Femur (tissue), 1 donor: ENCODE measurements at places on chromosomes 13 and 19.

DNA sequence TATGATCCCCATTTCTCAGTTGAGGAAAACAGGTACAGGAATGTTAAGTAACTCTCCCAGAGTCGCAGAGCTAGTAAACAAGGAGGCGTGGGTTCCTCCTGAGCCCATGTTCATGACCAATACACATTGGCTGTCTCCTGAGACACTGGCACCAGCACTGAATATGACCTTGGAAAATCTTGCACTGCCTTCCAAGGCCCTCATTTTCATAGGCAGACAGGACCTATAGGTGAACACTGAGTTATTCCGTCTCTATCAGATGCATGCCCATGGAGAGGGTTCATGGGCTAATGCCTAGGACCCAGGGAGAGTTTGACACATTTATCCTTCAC lies 504.8 kb downstream of the RFC3 start:
- no peak for DNase-seq

GRCh38 chr13:110128546-110128945 lies 178.4 kb downstream of the COL4A1 start:
- DNase-seq: no peak

GRCh38 chr19:35592226-35592625 lies 6.3 kb downstream of the PMIS2 start:
- no peak for DNase-seq

DNA sequence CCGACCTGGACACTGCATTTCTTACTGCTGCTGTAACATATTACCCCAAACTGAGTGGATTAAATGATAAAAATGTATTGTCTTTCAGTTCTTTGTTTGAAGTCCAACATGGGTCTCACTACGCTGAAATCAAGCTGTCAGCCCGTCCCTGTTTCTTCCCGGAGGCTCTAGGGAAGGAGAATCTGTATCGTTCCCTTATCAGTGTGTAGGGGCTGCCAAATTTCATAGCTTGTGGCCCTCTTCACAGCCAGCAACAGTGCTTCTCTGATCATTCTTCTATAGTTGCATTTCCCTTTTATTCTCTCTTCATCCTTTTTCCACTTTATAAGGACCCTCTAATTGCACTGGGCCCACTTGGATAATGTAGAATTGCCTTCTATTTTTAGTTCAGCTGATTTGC lies 10.1 kb downstream of the ZNF234 start:
- DNase-seq: no peak

DNA sequence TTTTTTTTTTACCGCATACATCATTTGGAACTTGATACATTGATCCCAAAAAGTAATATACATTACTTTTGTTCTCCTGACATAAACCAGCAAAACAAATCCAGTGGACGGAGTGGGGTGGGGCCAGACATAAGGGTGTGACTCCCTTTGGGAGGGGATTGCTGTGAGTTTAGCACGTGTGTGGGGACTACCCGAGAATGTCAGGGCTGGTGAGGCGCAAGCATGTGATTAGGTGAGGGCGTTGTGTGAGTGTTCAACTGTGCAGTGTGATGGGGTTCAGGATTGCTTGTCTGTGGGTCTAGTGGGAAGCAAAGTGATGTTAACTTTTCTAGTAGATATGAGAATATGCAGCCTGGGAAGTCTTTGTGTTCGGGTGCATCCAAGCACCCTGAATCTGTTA lies 468.0 kb downstream of the TSHZ3 start:
- no peak for DNase-seq

- no peak for DNase-seq
Measured at GRCh38 chr13:23243066-23243465, 62.3 kb downstream of the SGCG start.

- DNase-seq: no peak
Measured at GRCh38 chr13:27161980-27162379, 9.6 kb downstream of the USP12 start.

DNA sequence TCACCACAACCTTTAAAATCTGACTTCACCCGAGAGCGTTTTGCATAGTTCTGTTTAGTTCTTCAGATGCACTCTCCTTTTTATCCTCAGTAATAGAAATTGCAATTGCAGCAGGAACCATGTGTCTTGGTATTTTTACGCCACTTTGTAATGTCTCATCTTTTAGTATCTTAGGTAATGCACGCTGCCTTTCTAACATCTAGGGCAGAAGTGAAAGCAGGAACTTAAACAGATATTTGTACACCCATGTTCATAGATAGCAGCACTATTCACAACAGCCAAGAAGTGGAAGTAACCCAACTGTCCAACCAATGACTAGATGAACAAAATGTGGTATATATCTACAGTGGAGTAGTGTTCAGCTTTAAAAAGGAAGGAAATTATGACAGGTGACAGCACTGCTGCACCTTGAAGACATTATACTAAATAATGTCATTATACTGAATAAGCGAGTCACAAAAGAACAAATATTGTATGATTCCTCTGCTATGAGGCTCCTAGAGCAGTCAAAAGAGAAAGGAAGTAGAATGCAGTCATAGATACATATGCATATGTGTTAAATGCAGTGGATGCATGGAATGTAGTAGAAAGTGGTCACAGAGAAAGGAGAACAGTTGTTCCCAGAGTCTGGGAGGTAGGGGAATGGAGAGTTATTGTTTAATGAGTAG lies 105.9 kb upstream of the GJB6 start:
- no peak for DNase-seq

- DNase-seq: no peak
Measured at GRCh38 chr13:74114202-74114601, 20.0 kb downstream of the KLF12 start.

GRCh38 chr19:1491849-1492170 lies 829 bp downstream of the REEP6 start:
- DNase-seq: no peak

DNA sequence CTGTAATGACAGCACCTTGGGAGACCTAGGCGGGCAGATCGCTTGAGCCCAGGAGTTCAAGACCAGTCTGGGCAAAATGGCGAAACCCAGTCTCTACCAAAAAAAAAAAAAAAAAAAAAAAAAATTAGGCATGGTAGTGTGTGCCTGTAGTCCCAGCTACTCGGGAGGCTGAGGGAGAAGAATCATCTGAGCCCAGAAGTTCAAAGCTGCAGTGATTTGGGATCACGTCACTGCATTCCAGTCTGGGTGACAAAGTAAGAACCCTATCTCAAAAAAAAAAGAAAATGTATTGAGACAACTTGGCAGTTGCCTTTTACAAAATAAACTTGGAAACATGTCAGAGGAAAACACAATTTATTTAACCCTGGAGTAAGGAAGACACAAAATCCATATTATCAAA lies 26.8 kb downstream of the RBM26 start:
- no peak for DNase-seq

DNA sequence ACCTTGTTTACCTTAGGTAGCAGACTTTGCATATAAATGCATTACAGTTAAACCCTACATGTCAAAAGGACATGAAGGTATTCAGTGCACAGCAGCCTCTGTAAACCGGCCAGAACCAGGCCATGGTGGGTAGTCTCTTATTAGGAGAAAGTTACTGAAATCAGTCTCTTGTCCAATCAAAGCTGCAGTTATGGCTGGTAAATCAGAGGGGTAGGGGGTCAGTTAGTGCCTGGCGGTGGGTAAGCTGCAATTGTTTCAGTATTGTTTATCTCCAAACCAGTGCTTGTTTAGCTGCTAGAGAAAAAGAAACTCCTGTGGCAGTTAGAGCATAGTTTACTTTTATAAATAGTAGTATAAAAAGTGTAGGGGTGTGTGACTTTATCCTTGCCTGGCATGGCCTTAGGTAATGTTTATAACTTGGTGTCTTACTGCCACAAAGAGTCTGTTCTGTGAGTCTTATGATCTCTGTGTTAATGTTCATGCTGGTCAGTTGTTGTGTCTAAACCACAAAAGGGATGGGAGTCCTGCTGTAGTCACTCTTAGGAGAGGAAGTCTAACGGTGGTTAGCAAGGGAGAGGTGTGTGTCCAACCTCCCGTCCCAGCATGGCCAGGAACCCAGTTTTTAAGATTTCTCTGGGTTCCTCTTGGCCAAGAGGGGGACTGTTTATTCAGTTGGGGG lies 28.0 kb downstream of the CHST8 start:
- no peak for DNase-seq

DNA sequence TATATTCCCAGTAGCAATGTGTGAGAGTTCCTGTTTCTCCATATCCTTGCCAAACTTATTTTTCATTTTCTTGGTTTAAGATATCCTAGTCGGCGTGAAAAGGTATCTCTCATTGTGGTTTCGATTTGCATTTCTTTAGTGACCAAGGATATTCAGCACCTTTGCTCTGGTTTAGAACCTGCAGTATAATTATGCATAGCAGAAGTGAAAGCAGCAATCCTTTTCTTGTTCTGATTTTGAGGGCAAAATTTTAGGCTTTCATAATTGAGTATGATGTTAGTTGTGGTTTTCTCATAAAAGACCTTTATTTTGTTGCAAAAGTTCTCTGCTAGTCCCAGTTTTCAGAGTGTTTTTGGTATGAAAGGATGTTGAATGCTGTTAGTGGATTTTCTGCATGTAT lies 491.0 kb downstream of the FGF9 start:
- DNase-seq: no peak

DNA sequence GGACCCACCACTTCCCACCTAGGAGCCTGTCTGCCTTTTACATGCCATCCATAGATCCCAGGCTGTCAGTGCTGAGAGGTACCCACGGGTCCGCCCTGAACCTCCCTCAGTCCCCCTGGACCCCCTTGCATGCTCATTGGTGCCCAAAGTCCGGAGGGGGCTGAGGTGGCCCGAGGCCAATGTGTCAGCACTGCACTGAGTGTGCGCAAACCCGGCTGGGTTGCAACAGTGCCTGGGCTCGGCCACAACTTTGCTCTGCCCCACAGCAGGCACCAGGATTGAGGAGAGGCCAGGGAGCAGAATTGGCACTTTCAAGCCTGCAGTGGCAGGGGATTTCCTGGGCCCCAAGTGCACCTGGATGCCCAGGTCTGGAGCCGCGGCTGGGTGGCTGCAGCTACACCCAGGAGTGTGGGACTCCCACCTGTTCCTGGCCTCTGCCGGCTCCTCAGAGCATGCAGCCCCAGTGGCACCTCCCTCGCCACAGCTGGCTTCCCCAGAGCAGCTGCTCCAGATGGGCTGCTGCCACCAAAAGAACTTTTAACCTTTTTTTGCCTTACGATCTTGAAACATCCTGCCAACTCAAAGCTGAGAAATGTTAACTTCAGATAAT lies 837.0 kb downstream of the SLITRK6 start:
- DNase-seq: no peak

- DNase-seq: no peak
Measured at GRCh38 chr19:287381-287871, 3.8 kb downstream of the PLPP2 start.

DNA sequence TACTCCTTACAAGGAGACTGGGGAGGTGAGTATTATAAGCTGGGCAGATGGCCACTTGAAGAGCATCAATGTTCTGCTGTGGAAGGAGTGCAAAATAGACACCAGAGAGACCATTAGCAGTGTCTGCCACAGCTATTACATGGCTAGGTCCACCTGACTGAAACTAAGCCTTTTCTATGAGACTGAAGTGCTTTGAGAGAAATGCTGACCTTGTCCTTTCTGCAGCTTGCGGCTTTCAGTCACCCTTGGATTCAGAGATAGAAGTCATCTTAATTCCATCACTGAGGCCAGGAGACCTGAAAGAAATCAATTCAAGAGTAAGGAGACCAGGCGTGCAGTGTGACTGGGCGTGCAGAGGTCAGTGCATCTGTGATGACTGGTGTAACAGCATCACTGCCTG lies 1.3 kb upstream of the ZFP28 start:
- no peak for DNase-seq

DNA sequence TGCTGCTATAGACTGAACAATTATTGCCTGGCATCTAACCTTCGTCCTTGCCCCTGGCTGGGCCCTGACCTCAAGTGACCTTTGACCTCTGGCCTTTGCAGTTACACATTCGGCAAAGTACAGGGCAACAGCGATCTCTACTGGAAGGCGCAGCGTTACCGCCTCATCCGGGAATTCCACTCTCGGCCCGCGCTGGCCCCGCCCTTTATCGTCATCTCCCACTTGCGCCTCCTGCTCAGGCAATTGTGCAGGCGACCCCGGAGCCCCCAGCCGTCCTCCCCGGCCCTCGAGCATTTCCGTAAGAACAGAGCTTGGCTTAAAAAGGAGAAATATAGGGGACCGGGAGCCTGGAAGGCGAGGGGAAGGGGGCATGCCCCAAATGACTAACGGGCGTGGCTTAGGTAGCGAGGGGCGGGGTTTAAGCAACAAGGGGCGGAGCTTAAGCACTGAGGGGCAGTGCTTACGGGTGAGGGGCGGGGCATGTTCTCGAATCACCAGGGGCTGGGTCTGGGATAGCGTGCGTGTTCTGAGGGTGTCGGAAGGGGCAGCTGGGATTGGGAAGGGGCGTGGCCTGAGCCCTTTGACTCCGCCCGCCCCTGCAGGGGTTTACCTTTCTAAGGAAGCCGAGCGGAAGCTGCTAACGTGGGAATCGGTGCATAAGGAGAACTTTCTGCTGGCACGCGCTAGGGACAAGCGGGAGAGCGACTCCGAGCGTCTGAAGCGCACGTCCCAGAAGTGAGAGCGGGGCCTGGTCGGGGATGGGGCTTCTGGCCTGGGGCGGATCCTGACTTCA lies 52.7 kb downstream of the TRPM4 start:
- peak; percentile 72 for DNase-seq

DNA sequence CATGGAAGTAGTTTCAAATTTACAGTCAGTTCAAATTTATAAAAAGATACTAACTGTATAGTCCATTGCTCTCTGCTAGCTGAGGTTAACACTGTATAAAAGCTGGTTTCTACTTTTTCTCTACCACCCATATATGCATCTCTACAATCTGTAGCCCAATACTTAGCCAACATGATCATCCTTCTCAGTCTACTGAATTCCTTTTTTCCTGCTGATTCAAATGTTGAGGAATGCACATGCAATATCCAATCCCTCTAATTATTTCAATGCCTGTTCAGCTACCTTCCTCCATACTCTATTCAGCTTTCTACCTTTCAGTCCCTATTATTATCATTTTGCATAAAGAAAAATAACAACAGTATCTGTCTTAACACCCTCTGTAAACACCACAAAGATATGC lies 15.6 kb downstream of the KPNA3 start:
- no peak for DNase-seq

- peak; percentile 92 for DNase-seq
Measured at GRCh38 chr19:13055213-13056051, 47.2 kb downstream of the LYL1 start.

- peak; percentile 64 for DNase-seq
Measured at GRCh38 chr13:39415008-39415802, 187.8 kb downstream of the LHFPL6 start.

DNA sequence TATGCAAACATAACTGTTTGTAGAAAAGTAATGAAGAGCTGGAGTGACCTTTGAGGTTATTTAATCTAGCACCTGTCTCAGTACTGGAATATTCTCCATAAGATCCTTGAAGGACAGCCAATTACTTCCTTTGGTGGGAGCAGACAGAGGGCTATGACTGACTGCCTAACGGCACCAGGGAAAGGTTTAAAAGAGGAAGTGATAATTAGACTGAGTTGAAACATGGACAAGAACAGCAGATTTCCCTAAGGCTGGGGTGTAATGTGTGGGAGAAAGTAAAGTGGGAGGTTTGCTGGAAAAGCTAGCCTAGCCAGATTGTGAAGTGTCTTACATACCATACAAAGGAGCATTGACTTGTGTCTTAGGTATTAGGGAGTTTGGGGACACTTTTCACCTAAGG lies 191.3 kb upstream of the PCDH9 start:
- DNase-seq: no peak
